M059J (cell line): ENCODE measurements at places on chromosomes 7 and 10.

- DNase-seq, result no peak
Observed at GRCh38 chr10:91772869-91773268, 25.4 kb upstream of the TNKS2 start.

DNA sequence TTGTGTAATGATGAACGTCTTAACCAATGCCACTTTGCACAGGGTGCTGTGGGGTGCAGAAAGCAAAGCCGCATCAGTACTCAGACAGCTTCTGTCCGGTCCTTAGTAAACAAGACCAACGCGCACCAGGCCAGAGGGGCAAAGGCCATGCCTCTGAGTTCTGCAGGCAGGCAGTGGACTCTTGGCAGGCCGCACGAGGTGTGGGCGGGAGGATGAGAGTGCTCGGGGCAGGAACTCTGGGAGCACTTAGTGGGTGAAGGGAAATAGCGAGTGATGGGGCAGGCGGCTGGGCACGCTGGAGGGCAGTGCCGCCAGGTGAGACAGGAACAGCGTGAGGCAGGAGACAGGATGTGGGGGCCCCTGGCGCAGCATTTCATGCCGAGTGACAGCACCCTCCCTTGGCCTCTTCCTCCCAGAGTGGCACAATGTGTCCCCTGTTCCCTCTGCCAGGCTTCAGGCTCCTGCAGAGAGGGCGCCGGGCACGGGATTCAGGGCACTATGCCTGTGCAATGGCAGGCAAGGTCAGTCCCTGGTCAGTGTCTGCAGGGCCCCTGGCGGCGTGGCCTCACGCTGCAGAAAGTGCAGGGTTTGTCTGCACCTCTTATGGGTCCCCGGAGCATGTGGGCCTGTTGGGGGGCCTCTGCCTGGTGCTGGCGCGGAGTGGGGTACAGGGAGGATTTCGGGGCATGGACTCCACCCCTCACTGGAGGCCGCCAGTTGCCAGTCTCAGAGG is 60.4 kb downstream of the VIPR2 start:
- DNase-seq, result no peak

DNA sequence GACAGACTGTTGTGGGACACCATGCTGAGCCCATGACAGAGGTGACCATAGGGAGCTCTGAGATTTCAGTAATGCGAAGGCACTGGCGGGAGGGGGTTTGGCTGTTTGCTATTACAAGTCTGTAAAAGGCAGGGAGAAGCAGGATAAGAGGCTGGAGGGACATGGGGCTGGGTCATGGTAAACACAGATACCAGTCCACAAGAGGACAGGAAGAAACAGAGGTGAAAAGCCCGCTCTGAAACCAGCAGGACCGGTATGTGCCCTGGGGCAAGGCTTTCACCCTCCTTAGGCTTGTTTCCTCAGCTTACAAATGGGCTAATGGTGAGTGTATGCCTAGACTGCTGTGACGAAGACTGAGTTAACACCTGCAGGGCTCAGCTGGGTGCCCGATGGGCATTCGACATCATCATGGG is 34.1 kb downstream of the ANXA11 start:
- DNase-seq, result no peak

- DNase-seq, result no peak
Observed at GRCh38 chr7:11343136-11343535, 369.5 kb downstream of the PHF14 start.

DNA sequence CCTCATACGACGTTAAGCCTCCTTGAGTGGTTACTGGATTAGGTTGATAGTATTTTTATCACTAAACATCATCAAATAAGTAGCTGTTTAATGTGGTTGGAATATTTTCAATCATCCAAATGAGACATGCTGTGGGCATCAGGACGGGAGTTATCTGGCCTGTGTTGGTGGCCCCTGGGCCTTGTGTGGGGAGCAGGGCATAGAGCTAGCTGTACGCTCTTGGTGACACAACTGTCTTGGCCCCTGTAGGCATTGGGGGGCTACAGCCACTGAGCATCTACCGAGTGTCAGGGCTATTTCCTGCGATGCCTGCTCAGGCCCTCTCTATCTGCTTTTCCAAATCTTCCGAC is 28.3 kb downstream of the BAG3 start:
- peak; percentile 39 for DNase-seq

GRCh38 chr7:157474685-157475084 is 137.9 kb downstream of the DNAJB6 start:
- no peak for DNase-seq

GRCh38 chr10:114715171-114715670 is 57.1 kb upstream of the ABLIM1 start:
- DNase-seq, result peak; percentile 75

GRCh38 chr7:25167262-25167843 is 42.3 kb upstream of the CYCS start:
- DNase-seq, result no peak
